ENCODE measurements at places on chromosomes 2 and 18.

GRCh38 chr18:8816816-8817215 is 111.5 kb downstream of the MTCL1 start:
- DNase-seq, result no peak

DNA sequence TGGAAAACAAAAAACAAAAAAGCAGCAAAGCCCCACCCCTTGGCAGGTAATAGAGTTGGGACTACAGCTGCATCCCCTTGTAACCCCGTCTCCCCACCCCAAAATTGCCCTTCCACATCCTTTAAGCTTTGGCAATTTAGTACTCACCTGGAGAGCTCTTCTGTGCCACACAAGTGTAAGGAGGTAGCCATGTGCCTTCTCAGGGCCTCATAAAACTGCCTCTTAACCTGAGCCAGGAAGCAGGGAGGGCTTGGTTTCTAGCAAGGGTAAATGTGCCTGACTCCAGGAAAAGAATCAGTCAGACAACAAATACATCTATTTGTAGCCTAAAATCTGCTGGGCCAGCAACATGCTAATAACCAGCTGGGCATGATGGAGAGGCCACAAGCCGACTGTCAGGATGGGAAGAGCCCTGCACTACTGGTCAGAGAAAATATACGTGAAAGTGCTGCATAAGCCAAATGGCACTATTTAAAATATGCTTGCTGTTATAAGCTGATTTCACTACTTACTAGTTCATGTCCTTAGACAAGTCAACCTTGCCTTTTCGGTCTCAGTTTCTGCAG is 46.3 kb downstream of the NOP58 start:
- DNase-seq, result no peak

GRCh38 chr2:71070294-71071093 is 2.0 kb downstream of the NAGK start:
- no peak for DNase-seq

DNA sequence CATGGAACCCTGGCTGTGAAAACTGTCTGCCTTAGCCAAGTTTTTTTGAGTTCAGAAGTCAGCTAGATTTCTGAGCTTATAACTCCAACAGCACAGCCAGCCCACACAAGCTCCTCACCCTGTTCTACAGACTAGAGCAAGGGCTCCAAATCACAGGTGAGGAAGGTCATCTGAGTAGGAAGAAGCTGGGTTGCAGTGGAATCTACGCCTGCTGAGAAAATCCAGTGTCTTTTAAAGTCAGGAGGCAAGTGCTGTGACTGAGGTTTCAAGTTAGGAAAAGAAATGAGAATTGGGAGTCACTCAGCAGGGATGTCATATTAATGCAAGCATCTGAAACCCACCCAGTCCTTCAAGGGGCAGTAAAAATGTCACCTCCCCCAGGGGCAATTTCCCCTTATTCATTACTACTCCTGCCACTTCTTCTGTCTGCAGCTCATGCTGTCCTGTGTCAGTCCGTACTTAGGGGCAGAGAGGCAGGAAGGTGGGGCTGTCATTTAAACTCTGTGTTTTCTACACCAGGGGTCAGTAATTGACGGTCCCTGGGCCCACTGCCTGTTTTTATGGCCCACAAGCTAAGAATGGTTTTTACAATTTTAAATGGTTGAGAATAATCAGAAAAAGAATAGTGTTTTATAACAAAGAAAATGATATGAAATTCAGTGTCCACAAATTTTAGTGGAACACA is 551.1 kb downstream of the BCL11A start:
- DNase-seq, result no peak

DNA sequence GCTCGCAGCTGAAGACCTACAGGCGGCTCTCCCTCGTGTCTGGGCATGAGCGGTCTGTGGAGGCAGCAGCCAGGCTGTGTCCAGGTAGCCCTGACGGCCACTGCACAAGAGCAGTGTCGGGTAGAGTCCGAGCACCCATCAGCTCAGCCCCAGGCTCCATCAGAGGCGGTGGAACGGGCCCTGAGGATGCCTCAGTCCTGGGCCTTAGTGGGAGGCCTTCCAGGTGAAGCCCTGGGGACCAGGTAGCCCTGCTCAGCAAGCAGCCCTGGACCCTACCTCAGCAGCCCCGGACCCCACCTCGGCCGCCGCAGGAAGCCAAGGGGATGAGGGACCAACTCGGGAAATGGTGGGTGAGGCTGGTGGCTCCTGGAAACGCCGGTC is 21.3 kb upstream of the KLF11 start:
- no peak for DNase-seq

DNA sequence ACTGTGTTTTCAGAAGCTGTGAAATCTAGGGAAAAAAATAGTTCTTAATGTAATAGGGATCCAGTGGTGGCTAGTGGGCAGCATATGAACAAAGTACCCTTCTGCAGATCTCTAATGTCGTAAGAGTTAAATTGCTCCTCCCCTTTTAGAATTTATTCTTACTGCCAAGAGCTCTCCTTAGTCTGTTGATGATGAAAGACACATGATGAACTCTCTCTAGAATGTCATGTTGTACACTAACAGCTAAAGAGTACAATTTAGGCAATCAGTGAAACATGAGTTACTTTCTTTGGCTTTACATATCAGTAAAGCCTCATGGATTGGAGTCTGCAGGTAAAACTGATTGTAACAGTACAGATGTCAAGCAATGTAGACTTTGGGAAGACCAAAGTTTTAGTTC is 84.2 kb downstream of the SLC39A10 start:
- DNase-seq, result no peak

DNA sequence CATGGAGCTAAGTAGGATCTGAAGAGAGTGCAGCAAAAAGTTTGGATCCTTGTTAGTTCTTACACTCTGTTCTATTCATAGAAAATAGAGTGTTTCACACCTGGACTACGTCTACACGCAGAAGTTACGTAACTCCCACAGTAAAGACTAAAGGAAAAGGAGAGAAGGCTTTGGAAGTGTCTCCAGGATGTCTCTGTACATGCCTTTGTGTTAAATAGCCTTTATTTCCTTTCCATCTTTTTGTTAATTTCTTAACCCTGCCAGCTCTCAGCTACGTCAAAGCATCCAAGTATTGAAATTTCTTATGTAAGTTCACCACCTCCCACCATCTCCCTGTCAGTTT is 8.4 kb downstream of the DTNB start:
- no peak for DNase-seq

DNA sequence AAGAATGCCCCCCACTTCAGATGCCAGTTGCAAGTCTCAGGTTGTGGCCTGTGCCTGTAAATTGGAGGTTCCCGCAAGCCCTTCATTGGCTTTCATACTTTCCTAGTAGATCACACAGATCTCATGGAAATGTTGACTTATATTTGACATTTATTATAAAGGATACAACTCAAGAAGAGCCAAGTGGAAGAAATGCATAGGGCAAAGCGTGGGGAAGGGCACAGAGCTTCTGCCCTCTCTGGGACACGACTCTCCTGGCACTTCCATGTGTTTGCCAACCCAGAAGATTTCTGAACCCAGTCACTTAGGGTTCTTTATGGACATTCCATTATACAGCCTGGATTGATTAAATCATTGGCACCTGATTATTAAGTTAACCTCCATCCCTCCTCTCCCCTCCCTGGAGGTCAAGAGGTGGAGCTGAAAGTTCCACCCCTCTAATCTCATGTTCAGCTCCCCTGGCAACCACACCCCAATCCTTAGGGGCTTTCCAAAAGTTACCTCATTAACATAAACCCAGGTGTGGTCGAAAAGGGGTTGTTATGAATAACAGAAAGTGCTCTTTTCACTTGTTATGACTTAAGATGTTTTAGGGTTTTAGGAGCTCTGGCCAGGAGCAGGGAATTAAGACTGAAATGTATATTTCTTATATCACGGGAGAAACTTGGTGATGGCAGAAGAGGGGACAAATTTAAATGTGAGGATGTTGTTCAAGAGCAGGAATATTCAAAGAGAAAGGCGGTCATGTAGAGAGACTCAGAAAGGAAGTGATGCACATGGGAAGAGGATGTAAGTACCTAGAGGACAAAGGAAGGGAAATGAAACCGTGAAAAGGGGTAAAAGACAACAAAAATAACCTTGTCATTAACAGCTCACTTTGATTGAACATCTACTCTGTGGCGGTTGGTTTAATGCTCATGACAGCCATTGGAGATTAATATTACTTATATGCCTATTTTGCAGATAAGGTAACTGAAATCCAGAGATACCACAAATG is 31.8 kb downstream of the SP100 start:
- DNase-seq, result no peak

- DNase-seq, result no peak
Measured at GRCh38 chr2:31274401-31275075, 40.6 kb downstream of the EHD3 start.

- no peak for DNase-seq
Measured at GRCh38 chr2:7886666-7887065, 795.2 kb upstream of the ID2 start.

- peak; percentile 81 for DNase-seq
Measured at GRCh38 chr2:165401285-165401852, 68.1 kb upstream of the CSRNP3 start.

DNA sequence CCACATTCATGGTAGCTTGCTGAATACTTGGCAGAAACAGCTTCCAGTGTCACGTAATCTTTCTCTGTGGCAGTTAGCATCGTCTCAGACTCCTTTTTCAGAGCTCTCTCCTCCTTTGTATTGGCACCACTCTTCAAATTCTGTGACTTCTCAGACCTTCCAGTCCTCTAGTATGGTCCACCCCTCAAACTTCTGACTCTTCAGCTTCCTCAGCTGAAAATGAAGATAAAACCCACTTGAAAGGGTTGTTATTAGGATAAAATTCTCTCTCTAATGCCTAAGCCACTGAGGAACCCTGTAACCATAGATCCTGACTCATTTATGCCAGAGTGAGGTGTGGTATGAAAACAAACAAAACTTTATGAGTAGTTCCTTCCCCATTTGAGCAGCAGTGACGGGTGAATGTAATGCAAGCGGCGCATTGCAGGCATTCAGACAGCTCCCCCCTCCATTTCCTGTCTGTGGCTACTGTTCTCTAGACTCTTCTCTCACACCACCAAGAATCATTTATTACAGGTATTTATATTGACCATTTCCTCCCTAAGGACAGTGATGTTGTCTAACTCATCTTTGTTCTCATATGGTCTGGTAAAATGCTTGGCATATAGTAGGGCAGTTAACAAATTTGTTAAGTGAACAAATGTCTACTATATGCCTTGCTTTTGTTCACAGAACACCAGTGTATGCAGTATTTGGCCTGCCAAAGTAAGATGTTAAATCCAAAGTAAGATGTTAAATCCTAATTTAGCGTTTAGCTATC is 35.3 kb downstream of the GALNT1 start:
- no peak for DNase-seq

GRCh38 chr2:105403783-105404698 is 5.2 kb upstream of the FHL2 start:
- no peak for DNase-seq

- DNase-seq, result no peak
Measured at GRCh38 chr18:63112706-63113105, 206.9 kb downstream of the BCL2 start.

DNA sequence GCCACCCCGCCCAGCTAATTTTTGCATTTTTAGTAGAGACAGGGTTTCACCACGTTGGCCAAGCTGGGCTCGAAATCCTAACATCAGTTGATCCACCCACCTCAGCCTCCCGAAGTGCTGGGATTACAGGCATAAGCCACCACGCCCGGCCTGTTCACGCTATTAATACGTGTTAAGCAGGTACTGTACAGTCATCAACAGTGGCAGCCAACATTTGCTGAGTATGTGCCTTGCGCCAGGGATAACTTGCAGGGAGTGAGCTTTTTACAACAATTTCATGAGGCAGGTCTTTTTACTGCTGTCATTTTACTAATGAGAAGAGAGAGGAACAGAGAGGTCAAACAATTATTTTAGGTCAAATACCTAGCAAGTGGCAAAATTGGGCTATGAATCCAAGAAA is 115.2 kb downstream of the AP1S3 start:
- DNase-seq, result no peak

- DNase-seq, result no peak
Measured at GRCh38 chr2:6418291-6418690, 447.4 kb downstream of the CMPK2 start.

DNA sequence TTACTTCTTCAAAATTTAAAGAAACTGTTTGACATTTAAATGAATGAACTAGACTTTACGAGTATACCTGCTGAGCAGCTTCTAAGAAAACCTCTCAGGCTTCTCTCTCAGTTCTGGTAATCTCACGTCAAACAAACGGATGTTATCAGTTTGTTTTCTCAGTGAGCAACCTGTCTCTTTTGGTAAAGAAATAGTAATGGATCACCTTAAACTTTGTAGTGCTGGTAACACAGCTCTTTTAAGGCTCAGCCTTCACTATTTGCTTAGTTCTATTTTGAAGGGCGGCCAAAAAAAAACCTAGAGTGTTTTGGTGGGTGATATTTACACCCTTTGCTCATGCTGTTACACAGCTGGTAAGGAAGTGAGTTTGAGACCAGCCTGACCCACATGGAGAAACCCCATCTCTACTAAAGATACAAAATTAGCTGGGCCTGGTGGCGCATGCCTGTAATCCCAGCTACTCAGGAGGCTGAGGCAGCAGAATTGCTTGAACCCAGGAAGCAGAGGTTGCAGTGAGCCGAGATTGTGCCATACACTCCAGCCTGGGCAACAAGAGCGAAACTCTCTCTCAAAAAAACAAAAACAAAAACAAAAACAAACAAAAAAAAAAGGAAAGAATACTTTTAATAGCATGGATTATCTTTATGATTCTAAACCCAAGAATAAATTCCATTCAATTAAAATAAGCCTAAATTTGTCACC is 15.9 kb downstream of the FN1 start:
- DNase-seq, result no peak

GRCh38 chr2:15049096-15049993 is 416.8 kb downstream of the LRATD1 start:
- peak; percentile 79 for DNase-seq

- peak; percentile 14 for DNase-seq
Measured at GRCh38 chr18:55452123-55452611, 135.8 kb downstream of the TCF4 start.

- DNase-seq, result no peak
Measured at GRCh38 chr2:197274349-197274748, 36.2 kb downstream of the ANKRD44 start.

GRCh38 chr2:215764441-215765048 is 248.8 kb downstream of the MREG start:
- no peak for DNase-seq

GRCh38 chr2:25021791-25022362 is 20.0 kb upstream of the EFR3B start:
- DNase-seq, result no peak

DNA sequence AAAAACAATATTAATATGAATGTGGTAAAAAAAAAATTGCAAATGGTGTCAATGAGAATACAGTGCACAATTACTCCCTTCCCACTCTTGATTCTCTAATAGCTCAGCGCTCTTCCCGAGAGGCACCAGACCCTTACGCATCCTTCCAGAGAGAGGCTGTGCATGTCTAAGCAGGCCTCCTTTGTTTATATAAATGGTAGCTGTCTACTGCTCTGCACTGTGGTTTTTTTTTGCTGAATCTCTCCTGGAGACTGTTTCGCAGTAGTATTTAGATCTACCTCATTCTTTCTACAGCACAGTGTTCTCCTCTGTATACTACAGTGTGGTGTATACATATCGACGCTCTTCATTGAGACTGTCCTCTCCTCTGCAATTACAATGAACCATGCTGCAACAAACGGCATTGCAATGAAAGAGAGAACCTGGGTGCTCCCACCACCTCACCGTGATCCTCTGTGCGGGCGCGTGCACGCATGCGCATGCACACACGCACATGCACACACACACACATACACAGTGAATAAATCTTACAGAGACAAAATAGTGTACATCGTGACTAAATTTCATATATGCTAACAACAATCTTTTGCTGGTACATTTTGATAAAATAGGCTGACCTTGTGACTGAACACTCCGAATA is 19.4 kb downstream of the SEPTIN10 start:
- no peak for DNase-seq
